ENCODE measurements at places on chromosomes 16 and 17. TPM values are rescaled to one million over a fixed set of nuclear protein-coding genes. Genes with fewer than 3 reads are reported as not detected.

CTRL gene
- total RNA-seq = 1.7 TPM

DNA sequence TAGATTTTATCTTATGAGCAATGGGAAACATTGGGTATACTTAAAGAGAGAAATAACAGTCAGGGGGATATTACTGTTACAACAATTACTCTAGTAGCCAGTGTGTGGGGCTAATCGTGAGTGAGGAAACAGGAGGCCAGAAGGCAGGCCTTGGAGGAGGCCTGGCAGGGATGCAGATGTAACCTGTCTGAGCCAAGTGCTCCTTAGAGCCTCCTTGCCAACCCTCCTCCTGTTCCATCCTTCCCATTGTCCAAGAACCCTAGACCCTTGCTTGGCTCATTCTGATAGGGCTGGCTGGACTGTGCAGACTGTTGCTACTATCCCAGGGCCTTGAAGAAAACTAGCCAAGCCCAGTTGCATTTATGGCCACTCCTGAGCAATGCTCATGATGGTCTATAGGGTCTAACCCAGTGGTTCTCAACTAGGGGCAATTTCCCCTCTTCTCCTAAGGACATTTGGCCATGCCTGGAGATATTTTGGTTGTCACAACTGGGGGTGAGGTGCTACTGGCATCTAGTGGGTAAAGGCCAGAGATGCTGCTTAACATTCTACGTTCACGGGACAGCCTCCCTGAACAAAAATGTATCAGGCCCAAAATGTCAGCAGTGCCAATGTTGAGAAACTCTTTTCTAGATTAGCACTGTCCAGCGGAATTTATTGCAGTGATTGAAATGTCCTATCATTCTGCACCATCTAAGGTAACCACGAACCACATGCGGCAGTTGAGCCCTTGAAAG lies 24.4 kb upstream of the WSCD1 start:
- no peak overlapping the region for H3K27ac ChIP-seq
- no peak overlapping the region for H3K4me3 ChIP-seq
- no peaks in the 10 kb centered on the region for H3K4me1 ChIP-seq
- H3K36me3 ChIP-seq = no peaks in the 10 kb centered on the region
- no peak for DNase-seq

CFDP1 gene
- total RNA-seq = 77.3 TPM

DNA sequence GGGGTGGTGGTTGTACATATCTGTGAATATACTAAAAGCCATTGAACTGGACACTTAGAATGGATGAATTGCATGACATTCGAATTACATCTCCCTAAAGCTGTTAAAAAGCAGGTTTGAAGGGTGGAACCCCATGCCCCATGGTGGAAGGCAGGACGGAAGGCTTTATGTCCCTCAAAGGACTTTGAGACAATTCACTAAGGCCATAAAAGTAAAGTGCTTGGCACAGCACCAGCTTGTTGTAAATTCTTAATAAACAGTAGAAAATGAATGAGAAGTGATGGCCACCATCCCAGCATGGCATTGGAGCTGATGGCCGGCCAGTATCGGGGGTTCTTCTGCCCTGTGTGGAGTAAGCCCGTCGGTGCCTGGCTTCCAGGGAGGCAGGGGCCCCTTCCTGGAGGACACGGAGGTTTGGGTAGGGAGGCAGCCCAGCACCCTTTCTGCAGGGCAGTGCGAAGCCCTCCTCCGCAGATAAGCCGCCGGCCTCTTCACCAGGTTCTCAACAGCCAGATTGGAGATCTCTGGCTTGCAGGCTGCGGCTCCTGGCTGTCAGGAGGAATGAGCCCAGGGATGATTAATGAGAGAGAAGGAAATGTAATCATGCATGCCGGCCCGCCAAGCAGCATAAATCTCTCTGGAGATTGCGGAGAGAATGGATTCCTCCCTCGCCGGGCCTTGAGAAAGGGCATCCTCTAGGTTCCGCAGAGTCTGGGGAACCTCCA lies 346.9 kb downstream of the FOXL1 start:
- H3K27me3 ChIP-seq = no peaks in the 10 kb centered on the region
- no peak overlapping the region for H3K4me3 ChIP-seq
- no peak for DNase-seq
- H3K27ac ChIP-seq = no peak overlapping the region
- H3K36me3 ChIP-seq = no peaks in the 10 kb centered on the region

LRRC75A gene
- 9.9 TPM for total RNA-seq

DNA sequence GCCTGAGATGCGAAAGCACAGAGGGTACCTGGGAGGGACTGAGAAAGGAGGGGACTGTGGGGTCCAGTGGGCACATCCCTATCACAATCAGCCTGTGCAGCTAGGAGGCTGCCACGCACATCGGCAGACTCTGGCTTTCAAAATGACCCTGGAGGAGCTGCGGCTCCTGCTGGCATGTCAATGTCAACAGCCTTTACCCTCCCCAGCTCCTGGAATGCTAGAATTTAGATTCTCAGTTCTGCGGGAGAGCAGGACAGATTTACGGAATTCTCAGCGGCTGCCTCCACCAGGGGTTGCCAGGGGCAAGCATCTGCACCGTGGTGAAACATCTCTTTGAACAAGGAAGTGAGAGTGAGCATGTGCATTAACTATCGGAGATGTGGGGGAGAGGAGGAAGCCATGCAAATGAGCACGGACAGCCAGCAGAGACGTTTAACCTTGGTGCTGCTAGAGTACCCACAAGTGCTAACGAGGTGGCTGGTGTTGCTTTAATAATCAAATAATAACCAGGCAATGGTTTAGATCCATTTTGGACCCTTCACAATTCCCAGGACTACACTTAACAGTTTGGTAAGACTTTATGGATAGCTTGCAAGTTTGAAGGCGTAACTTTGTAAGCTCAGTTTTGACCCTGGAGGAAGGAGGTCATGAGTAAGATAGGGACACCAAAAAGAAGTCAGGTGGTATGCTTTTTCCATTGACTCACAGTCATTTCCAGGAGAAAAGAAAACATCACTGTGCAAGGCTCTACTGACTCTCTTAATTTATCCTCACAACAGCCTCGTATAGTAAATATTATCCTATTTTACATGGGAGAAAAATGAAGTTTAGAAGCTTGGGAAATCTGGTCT lies 54.1 kb downstream of the XYLT1 start:
- H3K4me3 ChIP-seq = no peak overlapping the region
- no peak overlapping the region for H3K27ac ChIP-seq
- H3K27me3 ChIP-seq = no peaks in the 10 kb centered on the region
- no peak for DNase-seq
- H3K36me3 ChIP-seq = no peaks in the 10 kb centered on the region

DNA sequence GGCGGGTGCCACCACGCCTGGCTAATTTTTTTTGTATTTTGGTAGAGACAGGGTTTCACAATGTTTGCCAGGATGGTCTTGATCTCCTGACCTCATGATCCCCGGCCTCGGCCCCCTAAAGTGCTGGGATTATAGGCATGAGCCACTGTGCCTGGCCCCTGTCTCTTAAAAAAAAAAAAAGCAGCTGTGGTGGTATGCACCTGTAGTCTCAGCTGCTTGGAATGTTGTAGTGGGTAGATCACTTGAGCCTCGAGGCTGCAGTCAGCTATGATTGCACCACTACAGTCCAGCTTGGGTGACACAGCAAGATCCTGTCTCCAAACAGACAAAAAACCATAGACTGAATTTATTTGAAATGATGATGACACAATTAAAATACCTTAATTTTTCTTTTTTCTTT lies 24.3 kb downstream of the CDK12 start:
- no peak overlapping the region for H3K27ac ChIP-seq
- no peaks in the 10 kb centered on the region for H3K27me3 ChIP-seq
- DNase-seq = no peak
- H3K36me3 ChIP-seq = 0 out of 2 replicates have a peak, but pooled peaks cover 1% of the 10 kb centered on the region
- no peaks in the 10 kb centered on the region for H3K4me1 ChIP-seq
- H3K4me3 ChIP-seq = no peak overlapping the region

GRCh38 chr16:67886387-67886786 lies 1.7 kb downstream of the NRN1L start:
- H3K36me3 ChIP-seq = peaks cover 10% of the 10 kb centered on the region
- no peaks in the 10 kb centered on the region for H3K27me3 ChIP-seq
- H3K4me3 ChIP-seq = no peak overlapping the region
- H3K4me1 ChIP-seq = peaks cover 5% of the 10 kb centered on the region
- no peak overlapping the region for H3K27ac ChIP-seq
- no peak for DNase-seq

SLC25A19 gene
- total RNA-seq = 33.3 TPM

- H3K27me3 ChIP-seq = no peaks in the 10 kb centered on the region
- DNase-seq = no peak
- H3K36me3 ChIP-seq = no peaks in the 10 kb centered on the region
- no peaks in the 10 kb centered on the region for H3K4me1 ChIP-seq
- no peak overlapping the region for H3K27ac ChIP-seq
Measured at GRCh38 chr16:63447121-63447520, 1410.9 kb upstream of the CDH8 start.

DNA sequence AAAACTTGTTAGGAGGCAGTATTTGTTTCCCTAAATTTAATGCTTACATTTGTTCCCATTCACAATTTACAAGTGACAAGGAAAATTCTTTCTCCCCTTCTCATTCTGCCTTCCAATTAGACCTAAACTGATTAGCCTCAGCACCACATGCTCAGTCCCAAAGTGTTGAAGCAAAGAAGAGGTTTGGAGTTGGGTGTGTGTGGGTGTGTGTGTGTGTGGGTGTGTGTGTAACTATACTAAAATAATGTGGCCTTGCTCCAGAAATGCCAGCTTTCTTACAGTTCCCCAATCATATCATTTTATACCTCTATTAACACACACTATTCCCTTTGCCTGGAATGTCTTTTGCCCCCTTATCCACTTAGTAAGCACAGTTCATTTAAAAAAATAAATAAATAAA lies 6.9 kb upstream of the UTP6 start:
- H3K27me3 ChIP-seq = no peaks in the 10 kb centered on the region
- H3K36me3 ChIP-seq = no peaks in the 10 kb centered on the region
- DNase-seq = no peak
- H3K4me3 ChIP-seq = no peak overlapping the region
- no peaks in the 10 kb centered on the region for H3K4me1 ChIP-seq

GRCh38 chr16:75754141-75754540 lies 27.9 kb upstream of the CPHXL start:
- DNase-seq = no peak
- no peak overlapping the region for H3K4me3 ChIP-seq
- no peak overlapping the region for H3K27ac ChIP-seq
- H3K4me1 ChIP-seq = no peaks in the 10 kb centered on the region
- H3K36me3 ChIP-seq = no peaks in the 10 kb centered on the region
- H3K27me3 ChIP-seq = no peaks in the 10 kb centered on the region

DNA sequence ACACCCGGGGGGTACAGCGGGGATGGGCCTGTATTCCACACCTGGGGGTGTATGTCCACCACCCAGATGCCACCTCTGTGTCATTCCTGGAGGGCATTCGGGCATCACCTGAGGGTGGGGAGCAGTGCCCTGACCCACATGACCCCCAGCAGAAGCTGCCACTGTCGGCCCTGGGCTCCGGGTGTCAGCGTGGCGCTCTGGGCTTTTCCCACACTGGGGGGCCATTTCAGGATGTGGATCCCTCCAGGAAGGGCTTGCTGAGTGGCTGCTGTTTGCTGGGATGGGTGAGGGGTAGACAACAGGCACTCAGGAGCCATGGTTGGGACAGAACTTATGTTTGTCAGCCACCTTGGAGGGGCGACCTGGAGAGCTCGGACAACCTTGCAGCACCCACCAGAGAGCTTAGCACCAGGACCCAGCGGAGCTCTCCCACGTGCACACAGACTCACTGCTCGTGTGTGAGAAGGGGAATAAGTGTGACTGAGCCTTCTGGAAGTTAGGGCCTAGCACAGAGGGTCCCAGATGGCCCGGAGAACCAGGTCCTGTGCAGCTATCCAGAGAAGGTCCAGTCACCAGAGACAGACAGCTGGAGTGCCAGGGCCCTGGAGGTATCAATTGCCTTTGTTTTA lies 102.7 kb downstream of the METRNL start:
- H3K27me3 ChIP-seq = no peaks in the 10 kb centered on the region
- H3K36me3 ChIP-seq = no peaks in the 10 kb centered on the region
- DNase-seq = peak; percentile 39
- H3K4me3 ChIP-seq = no peak overlapping the region

ASGR1 gene
- 10.8 TPM for total RNA-seq

- peaks cover 42% of the 10 kb centered on the region for H3K36me3 ChIP-seq
- no peak for DNase-seq
- H3K4me3 ChIP-seq = no peak overlapping the region
Measured at GRCh38 chr16:22326771-22327445, 29.7 kb downstream of the POLR3E start.

ALOXE3 gene
- not detected for total RNA-seq

TENT4B gene
- 15.7 TPM for total RNA-seq

DNA sequence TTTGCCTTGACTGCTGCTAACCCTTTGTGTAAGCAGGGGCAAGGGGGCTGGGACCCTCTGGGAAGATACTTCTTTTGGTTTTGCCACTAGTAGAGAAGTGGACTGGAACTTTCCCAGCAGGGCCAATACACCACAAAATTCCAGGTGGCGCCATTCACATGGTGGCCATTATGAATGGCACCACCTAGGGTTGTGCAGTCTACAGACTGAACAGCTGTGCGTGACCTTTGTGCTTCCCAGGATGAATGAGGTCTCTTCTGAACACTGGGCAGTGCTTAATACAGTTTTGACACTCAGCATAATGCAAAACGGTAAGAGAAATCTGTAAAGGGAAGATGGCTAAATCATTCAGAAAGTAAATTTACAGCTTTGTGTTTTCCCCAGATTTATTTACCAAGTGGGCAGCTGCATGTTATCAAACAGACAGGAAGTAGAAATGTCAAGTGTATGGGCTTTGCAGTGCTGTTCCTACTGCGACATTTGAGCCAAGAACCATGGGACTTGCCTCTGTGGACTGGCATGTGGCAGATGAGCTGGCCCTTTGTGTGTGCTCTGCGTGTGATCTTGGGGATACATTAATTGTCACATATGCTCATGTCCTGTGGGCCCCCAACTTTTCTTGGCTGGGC lies 9.2 kb downstream of the SYT17 start:
- H3K27ac ChIP-seq = no peak overlapping the region
- no peaks in the 10 kb centered on the region for H3K27me3 ChIP-seq
- no peak overlapping the region for H3K4me3 ChIP-seq
- no peak for DNase-seq
- H3K36me3 ChIP-seq = 0 out of 2 replicates have a peak, but pooled peaks cover 2% of the 10 kb centered on the region

SCIMP gene
- not detected for total RNA-seq

DNASE1L2 gene
- total RNA-seq = 0.35 TPM

All from H1 (cell line).